Hematopoietic multipotent progenitor cell (in vitro differentiated cells): ENCODE measurements at places on chromosomes 7 and 10. TPM values are rescaled to one million over a fixed set of nuclear protein-coding genes. Genes with fewer than 3 reads are reported as not detected.

The PPA1 gene
- 57.4 TPM for total RNA-seq

DNA sequence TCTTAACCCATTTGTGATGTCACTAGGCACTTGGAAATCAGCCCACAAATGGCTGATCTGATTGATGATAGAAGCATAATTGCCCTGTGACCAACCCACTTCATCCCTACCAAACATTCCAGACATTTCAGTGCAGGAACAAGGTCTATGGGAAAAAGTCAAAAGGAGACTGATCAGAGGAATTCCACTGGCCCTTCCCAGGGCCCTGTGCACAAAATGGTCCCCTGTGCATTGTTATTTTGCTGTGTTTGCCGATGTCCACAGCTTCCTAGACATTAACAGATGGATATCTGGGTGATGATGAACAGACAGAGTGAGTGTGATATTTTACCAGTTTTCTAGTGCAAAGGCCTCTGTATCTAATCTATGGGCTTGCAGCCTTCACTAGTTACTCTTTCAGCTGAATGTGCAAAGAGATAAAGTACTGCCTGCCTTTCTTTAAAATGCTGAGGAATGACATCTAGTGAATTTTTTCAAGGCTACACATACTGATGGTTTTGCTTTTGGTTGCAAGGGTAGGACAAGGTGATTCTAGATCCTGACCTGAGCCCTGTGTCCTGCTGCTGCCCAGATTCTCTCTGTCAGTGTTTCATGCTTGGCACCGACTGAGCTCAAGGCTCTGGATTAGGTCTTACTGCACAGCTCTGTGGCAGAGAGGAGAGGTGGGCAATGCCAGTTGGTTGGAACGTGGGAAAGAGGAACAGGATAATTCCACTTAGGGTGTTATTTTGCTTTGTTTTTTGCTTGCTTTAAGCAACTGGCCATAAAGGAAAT, 55.4 kb downstream of the CALD1 start:
- no peak for DNase-seq

DNA sequence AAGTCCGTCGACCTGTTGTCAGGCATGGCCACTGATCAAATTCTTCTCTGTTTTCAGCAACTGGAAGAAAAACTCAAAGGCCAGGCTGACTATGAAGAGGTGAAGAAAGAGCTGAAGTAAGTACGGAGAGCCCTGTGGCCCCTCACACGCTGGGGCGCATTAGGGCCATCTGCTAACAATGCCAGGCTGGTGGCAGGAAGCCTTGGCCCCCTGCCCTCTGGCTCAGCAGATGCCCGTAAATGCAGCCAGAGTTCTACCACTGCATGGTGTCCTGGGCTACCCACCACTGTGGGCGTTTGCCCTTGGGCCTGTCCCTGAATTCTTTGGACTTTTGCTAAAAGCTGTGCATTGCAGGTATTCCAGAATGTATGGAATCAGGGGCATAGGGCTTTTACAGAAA, 96.9 kb upstream of the SH2B2 start:
- DNase-seq: no peak

GRCh38 chr10:58086144-58086762, 181.4 kb downstream of the IPMK start:
- no peak for DNase-seq

DNA sequence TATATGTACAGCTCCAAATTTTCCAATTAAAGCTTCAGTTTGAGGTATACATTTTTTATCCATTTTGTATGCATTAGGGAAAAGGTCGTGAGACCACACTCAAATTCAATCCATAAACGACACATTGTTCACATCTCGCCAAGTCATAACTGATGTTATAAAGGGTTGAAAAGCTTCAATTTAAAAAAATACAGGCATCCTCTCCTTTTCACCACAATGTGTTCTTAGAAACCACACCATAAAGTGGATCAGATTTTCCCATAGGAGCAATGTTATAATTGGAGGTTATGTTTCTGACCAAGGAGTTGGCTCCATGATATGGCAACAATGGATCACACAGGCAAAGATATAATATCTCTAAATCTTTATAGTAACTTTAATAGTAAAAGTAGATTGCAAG, 663.6 kb downstream of the PARD3 start:
- no peak for DNase-seq

GRCh38 chr7:140870003-140870402, 54.7 kb downstream of the BRAF start:
- no peak for DNase-seq
